ENCODE measurements at places on chromosomes 1 and 21. TPM values are rescaled to one million over a fixed set of nuclear protein-coding genes. Genes with fewer than 3 reads are reported as not detected.

DNA sequence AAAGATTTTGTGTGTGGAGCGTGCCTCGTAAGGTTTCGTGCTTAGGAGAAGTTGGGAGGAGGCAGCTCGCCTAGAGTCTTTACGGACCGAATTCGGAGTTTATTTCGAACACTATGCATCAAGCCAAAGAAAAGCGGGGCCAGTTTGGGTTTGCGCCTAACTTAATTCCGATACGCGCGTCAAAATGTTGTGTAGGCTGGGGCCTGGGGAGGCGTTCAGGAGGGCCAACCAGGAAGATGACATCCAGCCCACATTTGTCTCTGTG is 6.4 kb downstream of the FOXD2 start:
- no peak for DNase-seq

- DNase-seq = no peak
Measured at GRCh38 chr1:228974273-228974672, 239.0 kb downstream of the RHOU start.

TNFAIP8L2 gene
- 2.4 TPM for polyA plus RNA-seq

GRCh38 chr1:180542113-180542837 is 16.5 kb upstream of the OVAAL start:
- no peak for DNase-seq

DNA sequence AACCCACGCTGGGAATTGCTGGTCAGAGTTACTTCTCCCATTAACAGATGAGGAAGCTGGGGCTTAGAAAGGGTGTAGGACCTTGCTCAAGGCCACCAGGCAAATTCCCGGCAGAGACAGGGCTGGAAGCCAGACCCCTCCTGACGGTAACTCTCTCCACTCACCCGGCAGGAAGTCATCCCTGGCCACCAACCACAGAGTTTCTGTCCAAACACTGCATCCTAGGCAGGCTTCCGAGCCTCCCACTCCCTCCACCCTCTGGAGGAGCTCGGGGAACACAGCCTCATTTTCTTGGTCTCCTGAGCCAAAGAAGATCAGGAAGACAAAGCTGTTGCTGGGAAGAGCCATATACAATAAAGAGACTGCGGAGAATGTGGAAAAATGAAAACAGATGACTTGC is 25.0 kb upstream of the ZNF436 start:
- no peak for DNase-seq

DNA sequence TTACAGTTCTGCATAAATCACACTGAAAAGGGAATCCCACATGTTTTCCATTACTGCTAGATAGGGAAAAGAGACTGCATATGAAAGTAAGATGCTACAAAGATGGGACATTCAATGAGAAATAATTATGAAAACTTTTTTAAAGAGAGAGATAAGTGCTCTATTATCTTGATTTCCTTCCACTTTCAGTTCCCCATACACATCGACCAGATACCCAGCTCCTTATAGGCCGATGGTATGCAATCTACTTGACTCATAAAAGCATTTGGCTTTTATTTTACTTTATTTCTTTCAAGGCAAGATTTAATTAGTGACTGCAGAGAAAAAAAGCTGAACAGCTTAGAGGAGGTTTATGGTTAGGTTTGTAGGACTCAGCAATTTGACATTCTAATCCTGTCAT is 13.1 kb downstream of the BRINP2 start:
- DNase-seq = no peak

- DNase-seq = no peak
Measured at GRCh38 chr1:107762751-107763390, 202.1 kb downstream of the VAV3 start.

- DNase-seq = no peak
Measured at GRCh38 chr1:63326473-63327380, 4.4 kb downstream of the FOXD3 start.

GRCh38 chr1:111399792-111400610 is 27.5 kb downstream of the OVGP1 start:
- DNase-seq = peak; percentile 42

GRCh38 chr1:10932088-10932487 is 80.4 kb upstream of the TARDBP start:
- no peak for DNase-seq

DNA sequence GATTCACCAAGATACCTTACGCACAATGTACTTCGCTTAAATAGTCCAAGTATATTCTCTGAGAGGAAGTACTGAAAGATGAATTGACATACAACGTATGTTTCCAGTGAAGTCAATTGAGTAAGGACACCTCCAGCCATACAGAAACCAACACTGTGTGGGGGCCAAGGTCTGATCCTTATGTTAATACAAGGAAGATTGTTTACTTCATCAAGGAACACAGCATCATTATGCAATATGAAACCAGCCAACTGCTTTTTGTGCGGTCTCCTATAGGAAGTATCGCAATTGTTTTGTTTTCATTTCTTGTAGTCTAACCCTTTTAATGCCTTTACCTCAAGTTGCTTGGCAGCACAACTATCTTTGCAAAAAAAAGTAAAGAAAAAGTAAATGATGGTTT is 28.2 kb upstream of the TEKT2 start:
- no peak for DNase-seq

GRCh38 chr1:13605159-13605558 is 21.5 kb downstream of the PDPN start:
- DNase-seq = no peak

- DNase-seq = no peak
Measured at GRCh38 chr21:45997205-45997494, 15.6 kb downstream of the COL6A1 start.

DNA sequence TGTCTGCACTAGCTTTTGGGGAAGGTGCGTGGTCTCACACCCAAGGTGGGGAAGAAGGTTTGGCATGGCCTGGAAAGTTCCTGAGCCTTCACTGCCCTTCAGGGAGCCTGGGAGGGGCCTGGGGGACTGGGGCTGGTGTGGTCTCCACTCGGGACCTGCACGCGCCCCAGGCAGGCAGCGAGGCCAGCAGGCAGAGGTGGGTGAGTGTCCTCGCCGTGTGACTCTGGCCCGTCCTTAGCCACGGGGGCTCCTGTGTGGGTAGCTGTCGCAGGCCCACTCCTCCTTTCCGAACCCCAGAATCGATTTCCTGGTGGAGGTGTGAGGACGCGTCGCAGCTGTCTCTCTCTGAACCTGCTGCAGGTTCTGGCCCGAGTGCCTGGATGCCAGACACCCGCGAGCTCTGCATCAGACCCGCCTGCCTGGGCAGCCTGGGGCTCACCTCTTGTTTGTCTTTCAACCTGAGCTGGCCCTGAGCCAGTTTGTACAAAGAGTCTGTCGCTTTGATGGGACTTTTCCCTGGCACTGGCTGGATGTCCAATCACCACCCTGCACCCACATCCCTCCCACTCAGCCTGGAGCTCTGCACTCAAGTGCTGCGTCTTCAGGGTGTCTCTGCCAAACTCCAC is 36.0 kb upstream of the SLC19A1 start:
- no peak for DNase-seq

FBXO42 gene
- 16.1 TPM for polyA plus RNA-seq

SMIM1 gene
- polyA plus RNA-seq = 3.4 TPM

GRCh38 chr1:205812271-205812877 is 624 bp downstream of the SLC41A1 start:
- DNase-seq = peak; percentile 41

DNA sequence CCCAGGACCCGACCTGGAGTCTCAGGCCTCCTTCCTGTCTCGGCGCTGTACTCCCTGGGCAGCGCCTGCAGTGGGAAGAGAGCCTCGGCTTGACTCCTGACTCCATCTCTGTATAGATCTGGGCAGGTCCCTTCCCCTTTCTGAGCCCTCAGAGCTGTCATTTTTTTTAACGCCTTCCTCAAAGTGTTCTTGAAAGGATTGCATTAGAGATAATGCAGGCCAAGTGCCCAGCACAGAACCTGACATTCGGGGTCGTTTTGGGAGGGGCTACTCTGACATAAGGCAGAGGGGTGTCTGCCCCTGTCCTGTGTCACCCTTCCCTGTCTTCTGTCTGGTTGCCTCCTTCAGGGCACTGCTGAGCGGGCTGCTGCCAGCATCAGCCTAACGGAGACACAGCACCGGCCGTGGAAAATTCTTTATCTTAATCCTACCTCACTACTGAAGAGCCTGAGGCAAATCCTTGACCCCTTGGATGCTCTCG is 271.6 kb downstream of the TRABD2B start:
- DNase-seq = no peak

DNA sequence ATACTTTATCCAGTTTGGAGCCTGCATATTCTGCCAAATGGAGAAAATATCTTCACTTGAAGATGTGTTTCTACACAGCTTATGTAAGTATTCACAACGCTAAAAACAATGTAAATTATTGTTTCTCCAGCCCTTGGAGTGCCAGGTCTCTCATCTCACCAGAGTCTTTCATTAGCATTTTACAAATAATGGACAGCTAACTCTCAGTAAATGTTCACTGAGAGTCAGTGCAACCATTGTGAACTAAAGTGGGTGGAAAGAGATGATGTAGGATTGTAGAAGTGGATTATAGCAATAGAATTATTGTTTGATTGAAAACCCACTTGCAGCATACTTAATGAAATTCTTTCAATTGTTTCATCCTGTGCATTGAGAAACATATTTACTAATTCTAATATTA is 8.3 kb upstream of the FAM177B start:
- DNase-seq = no peak

DNA sequence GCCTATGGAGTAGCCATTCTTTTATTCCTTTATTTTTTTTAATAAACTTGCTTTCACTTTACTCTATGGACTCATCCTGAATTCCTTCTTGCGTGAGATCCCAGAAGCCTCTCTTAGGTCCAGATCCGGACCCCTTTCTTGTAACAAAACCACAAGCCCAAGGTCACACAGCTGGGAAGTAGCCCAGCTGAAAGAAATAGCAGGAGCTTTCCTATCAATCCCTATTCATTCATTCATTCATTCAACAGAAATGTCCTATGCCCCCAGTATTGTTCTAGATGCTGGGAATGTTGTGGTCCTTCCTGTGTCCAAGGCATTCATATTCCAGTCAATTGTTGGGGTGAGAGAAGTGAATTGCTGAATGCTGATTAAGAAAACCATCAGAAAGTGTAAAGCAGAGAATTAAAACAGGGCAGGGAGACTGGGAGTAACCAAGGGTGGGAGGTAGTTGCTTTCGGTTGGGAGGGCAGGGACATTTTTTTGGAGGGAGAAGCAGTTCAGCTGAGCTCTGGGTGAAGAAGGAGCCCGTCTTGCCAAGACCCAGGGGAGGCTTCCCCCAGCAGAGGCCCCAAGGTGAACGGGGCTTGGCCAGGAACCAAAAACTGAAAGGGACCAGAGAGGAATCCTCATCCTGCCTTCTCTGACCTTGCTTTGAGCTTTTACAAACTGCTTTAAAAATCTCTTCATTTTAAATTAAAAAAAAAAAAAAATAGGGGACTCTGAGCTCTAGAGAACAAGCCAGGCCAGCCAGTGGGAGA is 10.8 kb downstream of the PLA2G2D start:
- no peak for DNase-seq

DNA sequence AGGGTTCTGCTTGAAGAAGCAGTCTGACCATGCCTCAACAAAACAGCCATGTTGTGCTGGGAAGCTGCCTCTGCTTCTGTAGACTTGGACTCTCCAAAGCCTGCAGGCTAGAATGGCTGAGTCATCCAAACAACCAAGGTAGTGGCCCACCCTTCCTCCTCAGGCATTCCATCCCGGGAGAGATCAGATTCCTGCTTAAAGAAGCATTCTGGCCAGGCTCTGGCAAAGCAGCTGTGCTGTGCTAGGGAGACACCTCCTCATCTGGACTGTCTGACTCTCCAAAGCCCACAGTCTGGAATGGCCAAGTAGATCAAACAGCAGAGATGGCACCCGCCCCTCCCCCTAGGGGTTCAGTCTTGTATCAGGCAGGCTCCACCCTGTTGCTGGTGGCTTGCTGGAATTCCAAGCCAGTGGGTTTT is 38.3 kb upstream of the F3 start:
- no peak for DNase-seq

DNA sequence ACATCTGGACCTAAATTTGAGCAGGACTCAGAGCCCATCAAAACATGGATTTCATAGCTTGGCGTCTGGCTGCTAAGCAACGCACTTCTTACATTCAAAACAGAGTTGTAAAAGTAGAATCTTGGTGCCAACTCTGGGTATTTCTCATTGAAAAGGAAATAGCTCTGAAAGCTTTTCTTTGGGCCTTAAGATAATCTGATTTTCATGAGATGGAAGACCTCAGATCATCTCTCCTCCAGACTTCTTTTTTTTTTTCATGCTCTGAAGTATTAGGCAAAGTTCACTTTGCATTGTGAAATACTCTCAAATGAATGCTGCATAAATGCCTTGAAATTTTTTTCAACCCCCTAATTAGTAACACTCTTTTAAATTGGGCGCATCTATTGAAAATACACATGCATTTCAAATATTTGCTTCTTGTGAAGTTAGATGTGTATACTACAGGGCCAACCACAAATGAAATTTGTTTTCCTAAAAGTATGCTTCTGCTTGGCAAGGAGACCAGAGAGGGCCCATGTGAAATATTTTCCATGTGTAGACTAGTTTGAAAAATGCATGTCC is 4.2 kb downstream of the ADAMTS5 start:
- no peak for DNase-seq

CCDC17 gene
- polyA plus RNA-seq = 2.7 TPM

- no peak for DNase-seq
Measured at GRCh38 chr1:46768445-46768844, 30.4 kb upstream of the CYP4B1 start.

DNA sequence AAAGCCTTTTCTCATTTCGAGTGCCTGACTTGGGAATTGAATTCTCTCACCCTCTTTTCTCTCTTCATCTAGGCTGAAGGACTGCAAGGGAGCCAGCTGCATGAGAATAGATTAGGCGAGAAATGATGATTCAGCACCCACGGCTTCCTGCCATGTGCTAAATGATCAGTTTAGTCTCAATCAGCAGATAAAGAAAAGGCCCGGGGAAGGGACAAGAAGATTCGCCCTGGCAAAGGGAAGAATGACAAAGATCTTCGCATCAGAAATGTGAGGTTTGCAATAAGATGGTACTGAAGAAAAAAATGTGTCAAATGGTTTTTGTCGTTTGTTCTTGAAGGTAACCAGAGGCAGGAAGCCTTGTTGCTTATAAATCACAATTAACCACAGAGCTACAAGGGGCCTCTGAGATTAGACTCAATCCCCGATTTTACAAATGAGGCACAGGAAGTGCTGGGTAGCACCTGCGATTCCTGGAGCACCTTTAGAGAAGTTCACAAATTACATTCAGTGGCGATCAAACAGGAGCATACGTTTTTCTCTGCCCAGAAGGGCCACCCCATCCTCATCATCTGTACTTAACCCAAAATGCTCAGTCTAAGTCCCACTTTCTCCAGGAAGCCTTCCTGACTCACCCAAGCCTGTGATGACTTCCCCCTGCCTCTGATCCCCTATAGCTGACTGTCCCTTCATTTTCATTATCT is 183.4 kb downstream of the ZNF281 start:
- DNase-seq = no peak

DNA sequence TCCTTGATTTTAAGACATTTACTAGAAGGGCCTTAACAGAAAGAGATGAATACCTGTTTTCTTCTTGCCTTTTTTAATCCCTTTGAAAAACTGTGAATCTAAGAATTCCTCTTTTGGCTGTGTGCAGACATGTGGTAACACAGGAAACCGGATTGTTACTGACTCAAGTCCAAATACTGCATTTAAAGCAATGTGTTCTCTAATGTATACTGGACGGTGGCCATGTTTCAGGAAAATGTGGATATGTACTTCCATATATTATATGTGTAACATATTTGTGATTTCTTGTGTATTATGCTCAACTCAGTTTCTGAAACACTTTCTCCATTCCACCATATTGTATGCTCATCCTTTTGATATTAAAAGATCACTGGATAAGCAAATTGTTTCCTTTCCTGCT is 185.1 kb downstream of the LRRC7 start:
- DNase-seq = no peak

DCDC2B gene
- polyA plus RNA-seq = 1.6 TPM

VASH2 gene
- 33.1 TPM for polyA plus RNA-seq
